Upper lobe of left lung (tissue), 6 donors: ENCODE measurements at places on chromosomes 5 and 9. TPM values are rescaled to one million over a fixed set of nuclear protein-coding genes. Genes with fewer than 3 reads are reported as not detected.

PBX3 gene
- 57.2 TPM for total RNA-seq

TTLL11 gene
- 18.9 TPM for total RNA-seq

ENDOG gene
- 30.3 TPM for total RNA-seq

CDH12 gene
- total RNA-seq: not detected

NR6A1 gene
- 7.4 TPM for total RNA-seq

TRMO gene
- 39.2 TPM for total RNA-seq

CDH9 gene
- total RNA-seq: not detected

- no peak for DNase-seq
Measured at GRCh38 chr9:78235256-78235761, 566 bp upstream of the CEP78 start.

DNA sequence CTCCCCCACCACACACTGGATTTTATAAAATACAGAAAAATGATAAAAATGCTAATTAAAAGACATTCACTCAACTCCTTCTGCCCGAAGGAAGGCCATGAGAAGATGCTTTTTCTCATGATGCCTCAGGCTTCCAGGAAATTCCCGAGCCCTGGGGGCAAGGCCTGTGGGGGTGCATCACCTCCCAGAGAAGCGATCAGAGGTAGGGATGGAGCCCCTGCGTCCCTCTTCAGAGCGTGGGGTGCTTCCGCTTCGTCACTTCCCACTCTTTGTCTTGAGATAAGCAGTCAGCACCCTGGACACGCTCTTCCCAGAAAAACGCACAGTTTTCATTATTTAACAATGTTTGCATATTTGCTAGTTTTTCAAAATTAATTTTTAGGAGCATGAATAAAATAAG, 33.3 kb upstream of the SH3PXD2B start:
- no peak for DNase-seq

- no peak for DNase-seq
Measured at GRCh38 chr9:18925880-18926279, 107.1 kb downstream of the SAXO1 start.

DNA sequence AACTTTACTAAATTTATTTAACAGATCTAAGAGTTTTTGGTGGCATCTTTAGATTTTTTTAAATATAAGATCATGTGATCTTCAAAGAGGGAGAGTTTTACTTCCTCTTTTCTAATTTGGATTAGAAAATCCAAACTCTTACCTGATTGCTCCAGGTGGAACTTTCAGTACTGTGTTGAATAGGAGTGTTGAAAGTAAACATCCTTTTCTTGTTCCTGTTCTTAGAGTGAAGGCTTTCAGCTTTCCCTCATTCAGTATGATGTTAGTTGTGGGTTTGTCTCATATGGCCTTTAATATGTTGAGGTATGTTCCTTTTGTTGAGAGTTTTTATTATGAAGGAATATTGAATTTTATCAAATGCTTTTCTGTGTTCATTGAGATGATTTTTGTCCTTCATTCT, 650.0 kb upstream of the SGCD start:
- no peak for DNase-seq

GRCh38 chr9:4585135-4585534, 77.0 kb upstream of the PLPP6 start:
- no peak for DNase-seq

DNA sequence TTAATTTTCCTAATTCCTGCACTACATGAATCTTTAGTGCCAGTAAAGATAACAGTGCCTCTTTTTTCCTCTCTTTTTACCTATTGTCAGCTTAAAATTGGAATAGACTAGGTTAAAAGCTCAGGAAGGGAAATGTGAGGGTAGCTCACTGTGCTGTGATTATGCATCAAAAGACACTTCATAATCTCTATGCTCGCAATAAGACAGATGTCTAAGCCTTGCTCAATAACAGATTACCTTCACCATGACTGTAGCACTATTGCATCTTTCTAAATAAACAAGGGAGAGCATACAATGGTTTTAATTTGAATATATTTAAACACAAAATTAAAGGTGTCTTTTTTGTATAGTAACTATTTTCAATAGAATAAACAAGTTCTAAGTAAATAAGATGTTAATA, 130.1 kb downstream of the FBN2 start:
- DNase-seq: no peak

- DNase-seq: peak; percentile 74
Measured at GRCh38 chr5:41510176-41510831, at the start of gene PLCXD3. Gene PLCXD3, minus strand, starts transcription at chr5:41510601. Its CDS starts 75 bp downstream, at chr5:41510526.

DNA sequence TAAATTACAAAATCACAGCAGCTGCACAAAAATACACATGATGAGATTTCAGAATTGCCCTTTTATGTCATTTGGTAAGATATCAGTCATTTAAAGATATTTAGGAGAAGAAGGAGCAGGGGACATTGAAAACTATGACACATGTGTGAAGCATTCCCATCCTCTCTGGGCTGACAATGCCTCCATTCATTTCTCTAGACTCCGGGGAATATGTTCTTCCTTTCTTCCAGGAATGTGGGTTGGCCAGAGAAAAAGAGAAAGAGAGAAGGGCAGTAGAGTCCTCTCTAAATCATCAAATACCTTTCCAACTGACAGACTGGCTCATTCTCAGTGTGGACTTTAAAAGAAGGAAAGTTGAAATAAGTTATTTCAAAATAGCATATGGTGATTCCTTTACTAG, 205.6 kb upstream of the ADAMTSL1 start:
- DNase-seq: no peak

DNA sequence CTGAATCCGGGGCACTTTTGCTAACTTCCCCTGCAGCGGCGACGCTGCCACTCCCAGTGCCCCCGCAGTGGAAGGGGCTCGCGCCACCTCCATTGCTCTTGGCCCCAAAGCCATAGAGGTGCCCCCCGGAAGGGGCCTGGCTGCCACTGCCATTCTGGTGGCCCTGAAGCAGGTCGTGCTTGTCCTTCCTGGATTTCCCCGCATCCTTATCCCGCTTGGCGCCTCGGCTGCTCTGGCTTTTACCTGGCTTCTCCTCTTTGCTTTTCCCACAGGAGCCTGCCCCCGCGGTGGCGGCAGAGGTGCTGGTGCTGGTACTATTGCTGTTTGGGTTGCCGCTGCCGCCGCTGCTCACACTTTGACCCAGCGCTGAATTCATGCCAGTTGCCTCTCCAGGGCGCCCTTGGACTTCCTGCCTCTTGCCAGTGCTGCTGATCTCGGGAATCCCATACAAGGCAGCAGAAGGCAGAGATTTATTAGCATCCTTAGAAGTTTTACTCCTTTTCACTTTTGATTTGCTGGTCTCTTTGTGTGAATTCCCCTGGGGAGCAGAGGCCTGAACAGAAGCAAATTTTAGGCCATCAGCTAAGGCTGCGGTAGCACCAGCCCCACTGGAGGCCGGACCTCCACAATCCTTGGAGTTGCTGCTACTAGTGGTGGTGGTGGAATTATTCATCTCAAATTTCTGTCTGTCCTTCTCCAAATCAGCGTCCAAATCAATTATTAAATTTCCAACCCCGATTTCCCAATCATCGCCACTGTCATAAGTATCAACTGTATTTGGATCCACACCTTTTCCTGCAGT, 2.1 kb downstream of the ZNF608 start:
- peak; percentile 72 for DNase-seq

DNA sequence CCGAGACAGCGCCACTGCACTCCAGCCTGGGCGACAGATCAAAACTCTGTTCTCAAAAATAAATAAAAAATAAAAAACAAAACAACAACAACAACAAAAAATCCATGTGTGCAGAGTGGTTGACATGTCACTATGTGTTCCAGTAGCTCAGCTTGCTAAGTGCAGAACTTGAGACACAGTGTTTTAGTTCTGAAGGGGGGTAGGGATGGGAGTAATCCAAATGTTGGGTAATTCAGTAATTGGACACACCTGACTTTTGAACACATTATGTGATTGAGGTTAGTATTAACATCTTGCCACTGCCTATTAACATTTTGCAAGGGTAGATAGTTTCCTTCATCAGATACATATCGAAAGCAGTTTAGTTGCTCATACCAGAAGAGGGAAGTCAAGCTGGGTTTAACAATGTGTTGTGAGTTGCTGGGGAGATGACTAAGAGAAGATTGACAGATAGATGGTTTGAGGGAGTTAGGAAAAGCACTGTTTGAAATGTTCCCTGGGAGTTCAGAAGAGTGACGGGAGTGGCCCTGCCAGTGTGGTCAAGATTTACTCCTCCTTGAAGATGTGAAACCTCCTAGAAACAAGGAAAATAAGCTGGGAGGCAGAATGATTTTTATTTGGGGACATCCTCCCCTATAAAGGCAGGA, 928 bp downstream of the HACD4 start:
- DNase-seq: peak; percentile 24

DNA sequence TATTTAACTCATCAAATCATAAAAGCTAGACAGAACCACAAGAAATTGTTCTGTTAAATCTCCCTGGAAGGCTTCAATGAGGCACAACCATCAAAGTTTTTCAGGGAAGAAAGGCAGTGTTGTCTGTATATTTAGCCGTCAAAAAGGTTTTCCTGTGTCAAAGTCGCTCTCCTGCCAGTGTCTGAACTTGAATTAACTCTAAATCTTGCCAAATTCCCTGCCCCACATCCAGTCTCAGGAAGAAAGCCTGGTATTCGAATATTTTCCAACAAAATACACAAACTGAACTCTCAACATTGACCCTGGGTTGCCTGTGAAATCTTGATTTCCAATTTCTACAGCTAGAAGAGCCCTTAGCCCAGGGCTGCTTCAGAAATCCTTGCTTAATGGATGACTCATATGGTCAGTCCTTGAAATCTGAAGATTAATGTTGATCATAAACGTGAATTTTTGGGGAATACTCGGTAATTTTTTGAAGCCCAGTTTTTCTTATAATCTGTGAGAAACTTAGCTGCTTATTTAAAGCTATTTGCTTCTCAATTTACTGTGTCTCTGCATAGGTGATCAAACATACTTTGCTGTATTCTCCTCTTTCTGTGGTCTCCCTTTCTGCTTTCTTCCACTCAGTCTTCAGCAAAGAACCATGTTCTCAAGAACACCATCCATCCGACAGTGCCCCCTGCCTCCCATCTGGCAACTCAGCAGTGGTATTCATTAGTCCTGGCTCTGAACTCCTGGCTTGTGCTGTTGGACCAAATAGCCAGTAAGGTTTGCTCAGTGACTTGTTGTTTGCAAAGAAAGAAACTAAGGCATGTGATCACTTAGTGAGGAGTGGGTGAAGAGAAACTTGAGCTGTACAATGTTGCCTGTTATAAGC, 58.9 kb downstream of the NREP start:
- peak; percentile 45 for DNase-seq

DNA sequence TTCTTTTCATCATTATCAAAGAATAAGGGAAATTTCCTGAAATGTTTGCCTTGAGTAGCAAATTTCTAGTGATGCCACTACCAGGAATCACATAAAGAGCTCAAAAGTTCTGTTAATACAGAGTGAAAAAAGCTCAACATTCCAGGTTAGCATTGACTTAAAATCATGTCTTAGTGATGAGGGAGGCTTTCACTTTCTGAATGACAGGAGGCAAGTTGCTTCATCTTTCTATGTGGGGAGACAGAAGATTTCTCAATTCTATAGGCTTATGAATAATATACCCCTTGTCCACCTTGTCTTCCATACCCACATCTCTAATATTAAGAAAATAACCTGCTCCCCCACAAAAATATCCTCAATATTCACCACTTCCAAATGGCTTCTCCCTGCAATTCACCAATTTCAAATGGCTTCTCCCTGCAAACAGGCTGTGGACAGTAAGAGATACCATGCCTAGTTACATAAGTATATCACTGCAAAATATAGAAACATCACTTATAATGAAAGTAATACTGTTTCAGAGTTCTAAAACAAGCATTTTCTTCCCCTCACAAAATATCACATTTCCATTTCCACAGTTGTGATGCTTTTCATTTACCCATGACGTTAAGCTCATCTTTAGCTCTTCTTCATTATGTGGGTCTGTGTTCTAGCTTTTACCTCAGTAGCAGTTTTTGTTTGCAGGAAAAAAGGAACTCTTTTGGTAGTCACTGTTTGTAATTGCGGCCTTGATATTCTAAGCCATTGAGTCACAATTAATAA, 2.2 kb upstream of the JAK2 start:
- DNase-seq: no peak

DNA sequence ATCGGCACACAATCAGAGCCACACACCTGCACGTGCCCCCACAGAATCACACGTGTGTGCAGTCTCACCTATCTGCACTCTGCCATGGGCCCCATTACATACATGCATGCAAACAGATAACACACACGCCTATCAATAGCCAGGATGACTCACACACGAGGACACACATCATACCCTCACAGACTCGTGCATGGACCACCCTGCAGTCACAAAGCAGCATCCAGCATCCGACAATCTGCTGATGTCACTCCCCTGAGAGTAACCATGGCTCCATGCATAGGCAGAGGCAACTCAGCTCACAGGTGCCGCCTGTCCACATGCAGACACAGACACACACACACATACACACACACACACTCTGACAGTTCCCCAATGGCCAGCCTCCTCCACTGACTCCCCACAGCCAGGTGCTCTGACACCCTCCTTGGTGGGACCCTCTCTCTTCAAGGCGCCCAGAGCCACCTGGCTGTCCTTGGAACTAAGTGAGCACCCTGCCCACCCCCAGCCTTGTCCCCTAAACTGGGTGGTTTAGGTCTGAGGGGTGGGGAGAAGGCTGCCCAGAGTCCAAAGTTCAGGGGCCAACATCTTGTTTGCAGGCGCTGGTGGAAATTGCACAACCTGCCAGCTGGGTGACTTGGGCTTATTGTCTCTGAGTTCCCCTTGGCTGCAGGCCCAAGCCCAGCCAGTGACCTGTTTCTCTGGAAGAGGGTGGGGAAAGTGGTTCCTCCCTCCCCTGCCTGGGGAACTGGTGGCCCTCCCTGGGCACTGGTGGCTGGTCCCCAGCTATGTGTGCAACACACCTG, 34.6 kb upstream of the NEK6 start:
- DNase-seq: peak; percentile 94

- DNase-seq: no peak
Measured at GRCh38 chr9:128370367-128370751, 815 bp upstream of the URM1 start.

- peak; percentile 97 for DNase-seq
Measured at GRCh38 chr5:134648425-134649162, at the start of gene SEC24A. Gene SEC24A, plus strand, starts transcription at chr5:134648785. Its CDS starts 292 bp downstream, at chr5:134649077.

GRCh38 chr9:121566481-121567465, 67.1 kb upstream of the GGTA1 start:
- no peak for DNase-seq

- no peak for DNase-seq
Measured at GRCh38 chr5:17723876-17724275, 89.6 kb downstream of the TAF11L14 start.

- DNase-seq: peak; percentile 64
Measured at GRCh38 chr9:35603506-35603985, 1.5 kb upstream of the TESK1 start.

GRCh38 chr5:173746047-173746646, 129.7 kb upstream of the BOD1 start:
- DNase-seq: no peak
